CD4-positive, alpha-beta T cell treated with Interleukin-6 at 100 ng/mL for 8 hours (primary cell): ENCODE measurements at places on chromosomes 1 and 21.

DNA sequence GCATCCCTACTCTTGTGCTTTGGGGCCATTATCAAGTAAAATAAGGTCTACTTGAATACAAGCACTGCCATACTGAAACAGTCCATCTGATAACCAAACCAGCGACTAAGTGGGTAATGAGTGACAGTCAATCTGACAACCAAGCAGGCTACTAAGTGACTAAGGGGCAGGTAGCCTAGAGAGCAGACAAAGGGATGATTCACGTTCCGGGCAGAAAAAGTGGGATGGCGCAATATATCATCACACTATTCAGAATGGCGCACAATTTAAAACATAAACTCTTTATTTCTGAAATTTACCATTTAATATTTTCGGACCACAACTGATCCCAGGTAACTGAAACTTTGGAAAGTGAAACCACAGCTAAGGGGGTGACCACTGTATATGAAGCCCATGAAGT, 17.7 kb downstream of the NGF start:
- DNase-seq: no peak

GRCh38 chr1:239443361-239443760, 57.0 kb downstream of the CHRM3 start:
- DNase-seq: no peak

GRCh38 chr21:29827236-29827635, 112.6 kb downstream of the GRIK1 start:
- no peak for DNase-seq

DNA sequence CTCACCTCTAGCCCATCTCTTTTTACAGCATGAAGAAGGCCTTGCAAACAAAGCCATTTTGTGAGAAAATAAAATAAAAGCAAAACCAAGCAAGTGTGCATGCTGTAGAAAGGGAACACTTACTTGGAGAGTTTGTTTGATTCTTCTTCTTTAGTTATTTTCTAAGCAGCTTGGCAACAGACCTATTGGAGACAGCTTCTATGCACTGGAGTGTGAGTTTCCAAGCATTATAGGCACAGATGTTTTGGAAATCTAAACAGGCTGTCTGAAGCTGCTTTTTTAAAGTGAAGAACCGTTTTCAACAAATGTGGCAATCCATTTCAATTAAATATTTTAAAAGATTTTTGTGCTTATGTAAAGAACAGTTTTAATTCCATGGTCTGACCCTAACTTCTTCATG, 76.6 kb downstream of the NGF start:
- no peak for DNase-seq

DNA sequence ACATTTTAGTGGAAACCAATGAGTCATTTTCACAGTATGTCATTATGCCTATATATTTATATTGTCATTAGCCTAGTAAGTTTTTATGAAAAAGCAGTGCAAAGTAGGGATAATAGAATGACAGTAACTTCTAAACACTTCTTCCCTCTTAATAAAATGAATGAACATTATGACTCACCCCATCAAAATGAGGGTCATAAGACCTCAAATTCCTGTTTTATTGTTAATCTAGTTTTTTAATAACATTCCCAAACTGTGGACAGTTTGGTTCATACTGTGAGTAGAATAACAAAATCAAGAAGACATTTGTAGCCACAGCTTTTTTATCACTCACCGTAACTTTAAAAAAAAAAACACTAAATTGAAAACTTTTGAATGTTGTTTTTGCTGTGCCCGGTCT, 160.5 kb downstream of the LRRC40 start:
- no peak for DNase-seq

GRCh38 chr1:39187275-39188046, 17.0 kb upstream of the MACF1 start:
- DNase-seq: no peak

- DNase-seq: no peak
Measured at GRCh38 chr1:81760477-81761097, 40.1 kb upstream of the ADGRL2 start.

- peak; percentile 47 for DNase-seq
Measured at GRCh38 chr1:24501371-24502064, 1.1 kb upstream of the RCAN3 start.

- no peak for DNase-seq
Measured at GRCh38 chr1:221991221-221991620, 249.3 kb upstream of the DUSP10 start.

- no peak for DNase-seq
Measured at GRCh38 chr1:12109901-12110300, 46.8 kb downstream of the TNFRSF8 start.

DNA sequence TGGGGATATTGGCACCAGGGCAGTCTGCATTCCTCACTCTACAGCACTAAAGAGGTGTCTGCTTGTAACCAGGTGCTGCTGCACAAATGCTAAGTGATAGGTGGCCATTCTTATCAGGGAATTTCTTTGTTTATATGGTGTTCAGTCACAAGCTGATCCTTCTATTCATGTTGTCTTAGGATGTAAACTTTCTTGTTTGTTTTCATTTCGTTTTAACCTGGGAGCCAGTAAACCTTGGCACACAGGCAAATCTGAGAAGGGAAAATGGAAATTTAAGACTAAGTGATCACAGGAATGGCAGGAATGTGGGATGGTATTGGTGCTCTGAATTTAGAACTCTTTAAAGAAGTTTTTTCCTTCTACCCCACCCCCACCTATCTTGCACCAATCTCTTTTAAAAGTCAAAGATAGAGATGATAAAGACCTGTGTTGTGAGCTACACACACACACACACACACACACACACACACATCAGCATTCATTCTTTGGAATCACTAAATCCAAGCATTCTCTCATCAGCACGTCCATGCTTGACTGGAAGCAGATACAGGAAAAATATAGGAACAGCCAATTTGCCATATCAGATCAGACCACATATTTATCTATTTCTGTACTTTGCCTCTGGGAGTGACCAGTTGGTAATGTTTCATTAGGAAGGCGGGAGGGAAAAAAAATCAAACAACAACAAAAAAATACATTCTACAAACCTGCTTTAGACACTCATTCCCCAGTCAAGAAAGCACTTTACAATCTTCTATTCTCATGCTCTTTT, 451.4 kb upstream of the ADGRL2 start:
- no peak for DNase-seq

GRCh38 chr1:201766131-201766866, 62.7 kb upstream of the IPO9 start:
- no peak for DNase-seq

GRCh38 chr1:158333405-158334155, 2.2 kb upstream of the CD1B start:
- DNase-seq: no peak

DNA sequence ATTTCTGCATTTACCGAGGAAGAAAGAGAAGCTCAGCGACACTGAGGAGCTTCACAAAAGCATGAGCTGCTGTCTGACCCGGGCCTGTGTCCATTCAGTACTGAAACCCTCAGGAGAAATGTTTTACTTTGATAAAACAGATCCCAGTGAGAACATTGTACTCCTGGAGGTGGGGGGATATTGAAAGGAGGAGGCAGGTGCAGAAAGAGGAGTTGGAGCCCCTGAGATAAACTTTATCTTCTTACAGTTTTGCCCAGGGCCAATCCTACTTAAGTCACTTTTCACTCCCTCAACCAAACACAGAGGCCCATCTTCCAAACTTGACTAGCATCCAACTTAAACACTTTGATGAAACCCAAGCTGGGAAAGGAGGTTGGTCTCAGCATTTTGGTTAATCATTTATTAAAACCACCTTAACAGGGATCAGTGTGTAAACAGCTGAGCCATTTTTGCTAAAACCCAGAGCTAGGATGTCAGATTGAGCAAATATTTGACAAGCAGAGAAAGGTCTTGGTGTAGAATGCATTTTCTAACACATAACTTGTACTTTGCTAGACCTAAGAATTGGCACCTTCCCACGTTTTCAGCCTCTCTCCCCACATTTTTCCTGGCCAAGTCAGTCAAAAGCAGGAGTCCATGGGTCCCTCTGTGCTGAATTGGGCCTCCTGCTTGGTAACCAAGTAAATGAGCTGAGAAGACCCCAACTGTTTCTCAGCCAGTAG, 32.5 kb upstream of the SARS1 start:
- no peak for DNase-seq

DNA sequence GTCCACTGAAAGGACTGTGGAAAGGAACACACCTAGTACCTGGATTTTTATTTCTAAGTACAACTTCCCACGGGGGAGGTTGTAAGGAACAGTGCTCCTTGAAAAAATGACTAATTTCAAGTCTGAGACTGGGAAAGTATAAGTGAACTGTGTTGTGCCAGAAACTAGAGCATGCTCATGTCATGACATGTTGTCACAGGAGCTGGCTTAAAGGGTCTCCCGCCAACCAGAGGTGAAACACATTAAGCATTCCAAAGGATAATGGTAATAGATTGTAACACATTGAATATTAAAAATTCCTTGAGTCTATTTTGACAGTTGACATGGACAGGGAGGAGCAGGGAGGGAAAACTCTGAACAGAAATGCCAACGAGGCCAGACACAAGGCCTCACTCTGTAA, 6.3 kb downstream of the ATP2B4 start:
- no peak for DNase-seq

DNA sequence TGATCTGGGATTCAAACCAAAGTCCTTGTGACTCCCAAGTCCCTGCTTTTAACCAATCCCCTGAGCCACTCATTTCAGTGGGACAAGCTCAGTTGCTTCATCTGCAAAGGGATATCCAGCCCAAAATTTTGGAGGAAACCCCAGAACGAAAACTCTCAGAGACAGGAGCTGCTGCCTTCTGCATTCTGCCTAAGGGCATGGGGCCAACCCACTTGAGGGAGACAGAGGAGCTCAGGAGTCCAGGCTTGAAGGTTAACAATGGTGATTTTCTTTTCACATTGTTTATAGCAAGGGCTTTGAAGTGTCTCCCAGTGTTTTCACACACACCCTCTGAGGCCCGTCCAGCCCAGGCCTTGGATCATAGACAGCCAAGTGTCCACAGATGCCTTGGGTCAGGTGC, 148.1 kb upstream of the CTTNBP2NL start:
- no peak for DNase-seq

GRCh38 chr1:205849619-205850355, at the start of gene PM20D1:
TSS of gene PM20D1 (minus strand) at chr1:205850132. CDS start at chr1:205850072, 60 bp downstream.
- peak; percentile 87 for DNase-seq

- no peak for DNase-seq
Measured at GRCh38 chr1:245121523-245121922, 33.3 kb upstream of the KIF26B start.

GRCh38 chr1:111454859-111455641, 5.8 kb downstream of the ATP5PB start:
- DNase-seq: no peak

DNA sequence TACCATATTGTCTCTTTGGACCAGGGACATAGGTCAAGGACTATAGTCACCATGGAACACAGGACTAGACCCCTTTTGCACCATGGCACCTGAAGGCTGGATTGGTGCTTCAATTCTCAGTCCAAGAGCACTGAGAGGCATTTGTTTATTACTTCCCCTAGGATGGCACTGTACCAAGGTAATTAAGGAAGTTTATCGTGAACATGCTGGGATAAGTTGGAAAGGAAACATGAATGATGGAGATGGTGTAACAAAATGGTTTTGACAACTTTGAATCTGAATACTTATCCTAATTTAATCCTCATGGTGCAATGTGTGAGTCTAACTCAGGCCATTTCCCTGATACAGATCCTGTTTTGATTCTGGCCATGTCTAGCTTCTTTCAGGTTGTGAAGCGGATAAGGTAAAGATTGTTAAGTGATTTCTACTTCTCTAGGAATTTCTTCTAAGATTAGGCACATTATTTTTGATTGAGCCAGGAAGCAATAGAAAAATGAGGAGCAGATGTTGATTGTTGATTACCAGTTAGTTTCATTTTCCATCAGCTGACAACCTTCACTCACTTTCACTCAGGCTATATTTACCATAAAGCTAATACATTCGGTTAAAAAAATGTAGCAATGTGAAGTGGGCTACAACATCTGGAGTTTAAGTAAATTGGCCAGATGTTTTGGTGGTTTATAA, 37.3 kb upstream of the SIPA1L2 start:
- no peak for DNase-seq

- DNase-seq: no peak
Measured at GRCh38 chr21:38645282-38645681, 147.0 kb upstream of the ERG start.

DNA sequence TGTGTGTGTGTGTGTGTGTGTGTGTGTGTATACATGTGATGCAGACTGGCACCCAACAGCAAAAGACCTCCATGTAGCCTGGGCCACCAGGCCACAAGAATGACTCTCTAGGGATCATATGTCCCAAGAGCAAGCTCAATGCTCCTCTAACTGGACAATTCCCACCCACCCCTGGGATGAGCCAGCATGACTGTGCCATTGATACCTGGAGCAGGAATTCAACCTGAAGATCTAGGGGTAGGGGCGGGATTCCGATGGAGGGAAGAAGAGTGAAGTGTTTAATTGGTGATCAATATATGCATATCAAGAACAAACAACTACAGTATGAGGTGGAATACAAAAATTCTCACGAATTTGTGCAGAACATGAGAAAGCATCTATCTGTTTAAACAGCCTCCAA, 136.2 kb downstream of the PSMG1 start:
- no peak for DNase-seq
